T-helper 2 cell treated with Interferon-gamma antibody and Interleukin-4, amounts not matched to agents 5 μg/mL and 100 μg/mL, for 36 hours (primary cell): ENCODE measurements at places on chromosomes 3 and 15.

- DNase-seq: no peak
Observed at GRCh38 chr3:193716150-193716549, 123.1 kb downstream of the OPA1 start.

GRCh38 chr15:81886591-81886990 lies 159.2 kb downstream of the MEX3B start:
- no peak for DNase-seq

DNA sequence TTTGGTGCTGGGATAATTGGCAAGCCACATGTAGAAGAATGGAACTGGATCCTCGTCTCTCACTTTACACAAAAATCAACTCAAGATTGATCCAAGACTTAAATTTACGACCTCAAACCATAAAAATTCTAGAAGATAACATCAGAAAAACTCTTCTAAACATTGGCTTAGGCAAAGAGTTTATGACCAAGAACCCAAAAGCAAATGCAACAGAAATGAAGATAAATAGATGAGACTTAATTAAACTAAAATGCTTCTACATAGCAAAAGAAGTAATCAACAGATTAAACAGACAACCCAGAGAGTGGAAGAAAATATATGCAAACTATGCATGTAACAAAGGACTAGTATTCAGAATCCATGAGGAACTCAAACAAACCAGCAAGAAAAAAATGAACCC lies 80.1 kb downstream of the CLDN1 start:
- DNase-seq: no peak

GRCh38 chr15:100306098-100306497 lies 35.7 kb downstream of the ADAMTS17 start:
- DNase-seq: no peak

DNA sequence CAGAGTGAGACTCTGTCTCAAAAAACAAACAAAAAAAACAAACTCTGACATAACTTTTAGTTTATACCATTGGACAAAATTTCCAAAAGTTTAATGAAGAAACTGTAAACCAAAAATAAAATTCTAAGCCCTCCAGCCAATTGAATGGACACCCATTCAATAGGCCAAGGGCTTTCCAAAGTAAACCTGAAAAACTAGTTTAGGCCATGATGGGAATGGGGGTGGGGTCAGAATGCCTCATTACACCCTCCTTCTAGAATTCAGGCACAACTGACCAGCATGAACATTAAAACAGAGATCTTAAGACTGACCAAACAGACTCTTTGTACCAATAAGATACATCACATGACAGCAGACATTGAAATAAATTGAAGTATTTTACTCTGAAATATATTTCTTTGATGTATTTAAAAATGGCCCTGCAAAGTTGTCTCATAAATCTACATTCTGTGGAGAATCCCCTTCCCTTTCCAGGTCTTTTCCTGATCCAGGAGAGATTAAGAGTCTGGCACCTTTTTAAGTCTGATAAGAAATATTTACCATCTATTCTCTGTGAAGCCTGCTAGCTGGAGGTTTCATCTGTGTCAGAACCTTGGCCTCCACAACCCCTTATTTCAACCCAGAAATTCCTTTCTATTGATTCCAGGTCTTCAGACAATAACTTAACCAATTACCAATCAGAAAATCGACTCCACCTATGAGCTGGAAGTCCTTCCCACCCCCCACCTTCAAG lies 15.7 kb downstream of the THOC7 start:
- no peak for DNase-seq

GRCh38 chr3:46196261-46196957 lies 11.7 kb downstream of the CCR1 start:
- no peak for DNase-seq

DNA sequence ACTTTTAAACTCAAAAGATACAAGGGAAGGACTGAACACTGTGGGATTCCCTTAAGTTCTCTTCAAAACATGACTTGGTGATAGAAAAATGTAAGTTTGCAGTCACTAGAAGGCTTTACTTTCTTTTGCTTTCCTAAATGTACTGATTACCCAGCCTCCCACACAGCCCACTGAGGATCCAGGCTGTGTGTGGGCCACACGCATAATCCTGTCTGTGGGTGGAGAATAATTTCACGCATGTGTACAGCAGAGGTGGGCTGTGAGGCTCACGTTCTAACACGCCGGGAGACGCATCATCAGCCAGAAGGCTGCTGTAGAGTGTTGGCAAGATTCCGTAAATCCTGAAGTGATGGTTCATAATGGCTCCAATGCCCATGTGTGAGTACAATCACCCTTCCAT lies 165.5 kb downstream of the CLSTN2 start:
- no peak for DNase-seq

GRCh38 chr3:194757647-194758061 lies 72.0 kb downstream of the FAM43A start:
- no peak for DNase-seq

- DNase-seq: no peak
Observed at GRCh38 chr3:185225523-185225922, 28.3 kb downstream of the EHHADH start.

- DNase-seq: no peak
Observed at GRCh38 chr3:151379083-151379734, 5.3 kb downstream of the P2RY12 start.

DNA sequence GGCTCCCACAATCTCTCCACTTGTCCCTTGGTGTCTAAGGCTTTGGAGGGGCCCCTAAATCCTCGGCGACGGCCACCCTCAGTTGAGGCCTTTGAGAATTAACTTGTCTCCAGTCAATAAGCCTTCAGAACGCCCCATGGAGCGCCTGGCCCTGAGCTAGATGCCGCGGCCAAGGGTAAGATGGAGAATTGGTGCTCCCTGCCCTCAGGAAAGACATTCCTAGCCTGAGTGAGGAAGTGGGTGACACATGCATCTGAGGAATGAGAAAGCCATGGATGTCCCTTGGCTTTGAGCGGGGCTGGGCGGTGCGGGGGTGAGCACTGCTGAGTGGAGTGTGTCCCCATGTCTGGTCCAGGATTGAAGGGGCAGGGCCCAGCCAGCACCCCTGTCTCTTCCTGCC lies 13.3 kb downstream of the ITIH4 start:
- no peak for DNase-seq

DNA sequence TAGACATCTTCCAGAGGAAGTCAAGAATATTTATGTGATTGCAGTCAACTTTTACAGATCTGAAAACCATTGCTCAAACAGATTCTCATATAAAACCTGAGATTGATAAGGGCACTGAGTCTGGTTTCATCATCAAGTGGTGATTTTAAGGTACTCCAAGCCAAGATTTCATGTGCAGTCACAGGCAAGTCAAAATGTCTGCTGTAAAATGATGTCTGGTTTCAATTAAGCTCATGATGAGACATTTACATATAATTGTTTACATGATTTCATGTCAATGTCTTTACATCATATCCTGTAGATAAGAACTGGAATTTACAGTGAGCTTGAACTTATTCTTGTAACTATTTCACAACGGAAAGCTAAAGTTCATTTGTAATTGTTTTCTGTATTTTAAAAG lies 1215.5 kb downstream of the ROBO2 start:
- no peak for DNase-seq

DNA sequence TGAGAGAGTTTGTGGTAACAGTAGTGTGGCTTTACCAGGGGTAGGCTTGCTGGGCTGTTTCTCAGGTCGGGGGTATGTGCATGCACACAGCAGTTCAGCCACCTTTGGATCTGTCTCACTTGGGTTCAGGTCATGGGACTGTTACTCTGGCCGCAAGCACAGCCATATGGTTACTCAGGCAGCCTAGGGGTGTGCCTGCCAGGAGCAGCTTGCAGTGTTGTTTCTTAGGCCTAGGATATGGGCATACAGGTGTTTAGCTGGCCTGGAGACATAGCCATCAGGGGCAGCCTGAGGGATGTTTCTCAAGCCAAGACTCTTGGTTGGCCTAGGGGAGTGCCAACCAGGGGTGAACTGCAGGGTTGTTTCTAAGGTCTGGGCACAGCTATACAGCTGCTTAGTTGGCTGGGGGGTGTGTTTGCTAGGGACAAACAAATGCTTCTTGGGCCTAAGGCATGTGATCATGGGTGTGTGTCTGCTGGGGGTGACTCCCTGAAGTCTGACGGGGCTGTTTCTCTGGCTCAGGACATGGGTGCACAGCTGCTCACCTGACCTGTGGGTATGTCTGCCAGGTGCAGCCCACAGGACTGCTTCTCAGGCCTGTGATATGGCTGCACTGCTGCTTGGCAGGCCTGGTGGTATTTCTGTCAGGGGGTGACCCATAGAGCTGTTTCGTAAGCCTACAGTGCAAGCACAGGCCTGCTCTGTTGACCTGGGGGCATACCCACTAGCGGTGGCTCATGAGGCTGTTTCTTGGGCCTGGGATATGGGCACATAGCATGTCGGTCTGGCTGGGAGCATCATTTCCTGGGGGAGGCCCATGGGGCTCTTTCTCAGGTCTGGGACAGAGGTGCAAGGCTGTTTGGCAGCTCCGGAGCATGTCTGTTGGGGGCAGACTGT lies 168.0 kb upstream of the THRB start:
- DNase-seq: no peak

GRCh38 chr3:66075281-66075680 lies 36.6 kb upstream of the MAGI1 start:
- no peak for DNase-seq

- no peak for DNase-seq
Observed at GRCh38 chr3:24483873-24484272, 10.8 kb downstream of the THRB start.

DNA sequence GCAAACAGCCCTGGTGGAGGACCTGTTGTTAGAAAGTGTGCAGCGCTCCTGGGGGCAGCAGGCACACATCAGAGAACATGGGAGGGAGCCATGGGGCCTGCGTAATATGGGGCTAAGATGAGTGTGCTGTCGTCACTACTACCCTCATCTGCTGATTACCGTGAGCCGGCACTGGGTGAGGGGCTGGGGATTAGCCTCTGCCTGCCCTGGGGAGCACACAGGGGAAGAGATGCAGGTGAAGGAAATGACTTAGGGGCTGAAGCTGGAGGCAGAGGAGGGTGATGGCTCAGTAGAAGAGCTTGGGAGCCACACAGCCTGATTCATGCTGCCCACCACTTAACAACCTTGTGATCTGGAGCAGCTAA lies 33.6 kb upstream of the LINGO1 start:
- no peak for DNase-seq

- DNase-seq: no peak
Observed at GRCh38 chr3:141321109-141321497, 47.2 kb upstream of the ZBTB38 start.

- DNase-seq: no peak
Observed at GRCh38 chr3:134640872-134641470, 9.9 kb downstream of the KY start.

GRCh38 chr3:117019082-117019713 lies 309.6 kb downstream of the TUSC7 start:
- DNase-seq: peak; percentile 26

DNA sequence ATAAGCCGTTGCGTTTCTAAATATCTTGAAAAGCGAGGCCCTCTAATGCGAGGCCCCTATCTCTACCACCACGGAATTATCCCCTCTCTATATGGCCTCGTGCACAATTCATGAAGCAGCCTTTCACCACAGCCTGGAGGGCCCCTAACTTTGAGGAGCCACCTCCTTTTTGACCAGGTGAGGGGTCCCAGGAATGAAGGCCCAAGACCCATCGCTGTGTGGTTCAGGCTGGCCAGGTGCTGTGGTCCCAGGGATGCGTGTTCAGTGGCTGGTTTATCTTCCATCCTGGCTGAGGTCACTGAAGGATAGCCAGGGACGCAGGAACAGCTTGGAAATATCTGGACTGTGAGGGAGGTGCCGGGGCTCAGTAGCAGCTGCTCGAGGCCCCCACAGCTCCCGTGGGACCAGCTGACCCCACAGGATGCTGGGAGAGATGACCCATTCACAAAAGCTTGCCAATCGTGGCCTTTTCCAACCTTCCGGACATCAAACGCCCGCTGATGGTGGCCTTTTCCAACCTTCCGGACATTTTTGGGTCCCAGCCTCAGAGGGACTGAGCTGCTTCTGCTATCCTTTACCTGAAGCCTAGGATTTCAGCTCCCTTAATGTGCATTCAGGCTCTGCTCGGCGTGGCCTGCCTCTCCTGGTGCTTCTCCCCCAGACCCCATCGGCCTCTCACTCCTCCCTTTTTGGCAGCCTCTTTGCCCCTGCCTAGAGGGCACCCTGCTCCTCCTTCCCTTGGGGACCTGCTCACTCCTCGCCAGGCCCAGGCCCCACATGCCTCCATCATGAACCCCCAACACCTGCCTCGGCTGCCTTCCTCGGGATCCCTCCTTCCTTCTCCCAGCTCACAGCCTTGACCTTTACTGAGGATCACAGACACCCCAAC lies 140.9 kb downstream of the CHSY1 start:
- DNase-seq: no peak

DNA sequence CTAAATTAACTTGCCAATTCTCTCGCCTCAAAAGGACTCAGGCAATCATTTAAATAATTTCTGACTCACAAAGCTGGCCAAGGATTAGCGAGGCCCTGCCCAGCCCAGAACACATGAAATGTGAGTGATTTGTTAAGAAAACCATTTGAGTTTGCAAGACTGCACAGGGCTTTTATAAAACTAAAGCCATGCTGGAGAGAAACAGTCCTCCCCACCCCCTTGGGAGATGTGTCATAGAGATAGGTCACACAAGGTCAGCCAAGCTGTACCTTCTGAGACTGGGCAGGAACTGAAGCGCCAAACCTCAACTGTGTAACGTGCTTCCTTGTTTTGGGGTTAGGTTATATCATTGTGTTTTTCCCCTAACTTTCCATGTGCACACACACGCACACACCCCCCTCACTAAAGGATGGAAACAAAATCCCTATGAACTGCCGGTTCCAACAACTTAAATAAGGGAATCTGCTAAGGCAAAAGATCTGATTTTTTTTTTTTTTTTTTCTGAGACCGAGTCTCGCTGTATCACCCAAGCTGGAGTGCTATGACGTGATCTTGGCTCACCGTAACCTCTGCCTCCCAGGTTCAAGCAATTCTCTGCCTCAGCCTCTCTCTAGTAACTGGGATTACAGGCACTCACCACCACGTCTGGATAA lies 8.1 kb downstream of the SPATA12 start:
- DNase-seq: no peak

DNA sequence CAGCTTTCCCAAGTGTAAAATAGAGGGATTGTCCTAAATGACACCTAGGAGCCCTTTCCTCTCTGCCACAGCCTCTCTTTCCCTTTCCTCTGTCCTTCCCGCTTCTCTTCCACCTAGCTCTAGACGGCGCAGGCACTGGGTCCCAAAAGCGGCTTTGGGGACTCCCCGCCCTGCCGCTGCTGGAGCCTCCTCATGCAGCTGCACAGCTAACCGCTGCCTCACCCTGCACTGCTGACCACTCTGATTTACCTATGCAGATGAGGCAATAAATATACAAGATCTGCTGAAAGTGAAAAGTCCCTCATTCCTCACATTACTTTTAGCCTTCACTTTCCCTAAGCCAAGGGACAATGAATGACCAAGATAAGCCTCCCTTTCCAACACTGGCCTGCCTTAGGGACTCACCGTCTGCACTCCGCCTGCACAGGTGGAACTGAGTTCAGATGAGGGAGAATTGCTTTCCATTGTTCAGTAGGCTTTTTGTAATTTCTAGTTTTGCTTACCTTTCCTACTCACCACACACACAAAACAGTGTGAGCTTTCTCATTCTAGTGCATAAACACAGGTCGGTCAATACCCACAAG lies 197.5 kb upstream of the BCL6 start:
- DNase-seq: no peak
